ENCODE measurements at places on chromosomes 3 and 15.

GRCh38 chr3:151732861-151733260 is 866 bp upstream of the AADACL2 start:
- DNase-seq, result no peak

DNA sequence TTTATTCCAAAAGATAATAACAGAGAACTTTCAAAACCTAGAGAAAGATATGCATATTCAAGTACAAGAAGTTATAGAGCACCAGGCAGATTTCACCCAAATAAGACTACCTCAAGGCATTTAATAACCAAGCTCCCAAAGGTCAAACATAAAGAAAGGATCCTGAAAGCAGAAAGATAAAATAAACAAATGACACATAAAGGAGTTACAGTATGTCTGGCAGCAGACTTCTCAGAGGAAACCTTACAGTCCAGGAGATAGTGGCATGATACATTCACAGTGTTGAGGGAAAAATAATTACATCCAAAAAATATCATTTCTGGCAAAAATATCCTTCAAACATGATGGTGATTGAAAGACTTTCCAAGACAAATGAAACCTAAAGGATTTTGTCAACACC is 185.8 kb upstream of the POU1F1 start:
- no peak for DNase-seq

DNA sequence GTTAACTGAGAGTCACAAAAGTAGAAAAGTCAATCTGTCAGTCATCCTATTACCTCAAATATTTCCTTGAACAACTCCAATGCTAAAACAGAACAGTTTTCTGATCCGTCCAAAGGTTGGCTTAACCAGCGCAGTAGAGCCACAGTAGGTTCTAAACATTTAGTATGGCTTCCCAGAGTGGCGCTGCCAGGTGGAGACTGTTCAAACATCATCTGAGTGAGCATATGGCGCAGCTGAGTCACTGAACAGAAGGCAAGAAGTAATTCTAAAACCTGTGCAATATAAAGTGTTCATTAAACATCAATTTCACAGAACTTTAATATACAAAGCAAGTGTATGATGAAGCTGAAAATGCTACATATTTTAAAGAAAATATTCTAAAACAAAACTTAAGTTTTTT is 19.9 kb downstream of the CIP2A start:
- DNase-seq, result no peak

DNA sequence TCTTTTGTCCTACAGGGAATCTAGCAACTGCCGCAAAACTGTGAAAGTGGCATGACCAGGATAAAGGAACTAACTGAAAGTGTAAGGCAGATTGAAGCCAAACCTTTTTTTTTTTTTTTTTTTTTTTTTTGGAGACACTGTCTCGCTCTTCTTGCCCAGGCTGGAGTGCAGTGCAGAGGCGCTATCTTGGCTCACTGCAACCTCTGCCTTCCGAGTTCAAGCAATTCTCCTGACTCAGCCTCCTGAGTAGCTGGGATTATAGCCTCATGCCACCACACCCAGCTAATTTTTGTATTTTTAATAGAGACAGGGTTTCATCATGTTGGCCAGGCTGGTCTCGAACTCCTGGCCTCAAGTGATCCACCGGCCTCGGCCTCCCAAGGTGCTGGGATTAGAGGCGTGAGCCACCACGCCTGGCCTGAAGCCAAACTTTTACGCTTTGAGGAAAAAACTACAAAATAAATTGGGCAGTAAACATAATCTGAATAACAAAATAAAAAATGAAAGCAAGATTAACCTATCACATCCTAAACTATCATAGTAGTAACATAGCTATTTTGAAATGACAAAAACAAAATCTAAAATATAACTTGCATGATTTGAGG is 9.7 kb downstream of the SLTM start:
- no peak for DNase-seq

GRCh38 chr3:37492977-37493471 is 318.6 kb upstream of the LRRFIP2 start:
- peak; percentile 33 for DNase-seq

GRCh38 chr3:81776643-81777042 is 15.2 kb upstream of the GBE1 start:
- no peak for DNase-seq

DNA sequence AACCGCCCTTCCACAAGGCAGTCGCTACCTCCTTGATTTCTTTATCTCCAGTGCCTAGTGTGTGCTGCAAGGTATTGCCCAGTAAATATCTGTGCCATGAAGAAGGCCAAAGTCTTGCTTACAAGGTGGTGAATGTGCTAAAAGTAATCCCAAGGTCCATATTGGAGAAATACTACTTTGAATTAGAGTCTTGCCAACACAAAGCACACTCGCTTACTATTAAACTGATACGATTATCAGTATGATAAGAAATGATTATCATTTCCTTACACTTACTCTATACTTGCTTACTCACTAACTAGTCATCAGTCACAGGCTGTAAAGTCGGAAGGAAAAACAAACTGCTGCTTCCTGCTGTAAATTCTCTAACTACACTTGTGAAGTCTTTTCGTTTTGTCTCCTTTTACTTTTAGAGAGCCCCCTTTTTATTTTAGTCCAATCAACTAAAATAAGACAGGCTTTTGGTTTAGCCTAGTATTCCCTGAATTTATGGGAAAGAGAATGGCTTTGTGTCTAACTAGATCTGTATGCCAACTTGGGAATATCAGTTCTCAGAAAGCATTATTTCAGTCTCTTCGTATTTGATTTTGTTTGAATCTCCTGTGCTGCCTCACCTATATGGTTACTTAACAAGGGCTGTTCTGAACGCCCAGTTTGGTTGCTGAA is 107.1 kb upstream of the TSC22D2 start:
- DNase-seq, result no peak

- no peak for DNase-seq
Measured at GRCh38 chr3:11382146-11382745, 110.0 kb downstream of the ATG7 start.

- no peak for DNase-seq
Measured at GRCh38 chr15:49610157-49610918, 10.3 kb downstream of the FAM227B start.

GRCh38 chr3:108500728-108501127 is 9.7 kb downstream of the MYH15 start:
- DNase-seq, result no peak

GRCh38 chr15:27990521-27991515 is 108.3 kb downstream of the OCA2 start:
- no peak for DNase-seq

GRCh38 chr15:25790000-25790660 is 73.0 kb downstream of the ATP10A start:
- no peak for DNase-seq

- DNase-seq, result no peak
Measured at GRCh38 chr15:88635318-88635717, 3.5 kb upstream of the ISG20 start.

DNA sequence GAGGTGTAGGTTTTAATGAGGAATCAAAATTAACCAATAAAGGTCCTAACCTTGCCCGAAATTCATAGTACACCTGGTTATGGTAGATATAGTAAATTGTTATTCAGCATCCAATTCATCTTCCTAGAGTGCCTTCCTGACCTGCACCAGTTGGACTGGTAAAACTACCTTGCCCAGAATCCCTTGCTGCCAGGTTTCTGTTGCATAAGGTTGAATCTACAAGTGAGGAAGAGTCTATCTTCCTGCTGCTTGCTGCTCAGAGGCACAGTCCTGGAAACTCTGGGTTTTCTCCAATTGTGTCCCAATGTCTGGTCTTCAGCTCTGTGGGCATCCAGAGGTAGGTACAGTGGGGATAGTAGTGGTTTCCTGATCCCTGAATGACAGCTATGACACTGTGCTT is 17.3 kb downstream of the CCDC54 start:
- no peak for DNase-seq

DNA sequence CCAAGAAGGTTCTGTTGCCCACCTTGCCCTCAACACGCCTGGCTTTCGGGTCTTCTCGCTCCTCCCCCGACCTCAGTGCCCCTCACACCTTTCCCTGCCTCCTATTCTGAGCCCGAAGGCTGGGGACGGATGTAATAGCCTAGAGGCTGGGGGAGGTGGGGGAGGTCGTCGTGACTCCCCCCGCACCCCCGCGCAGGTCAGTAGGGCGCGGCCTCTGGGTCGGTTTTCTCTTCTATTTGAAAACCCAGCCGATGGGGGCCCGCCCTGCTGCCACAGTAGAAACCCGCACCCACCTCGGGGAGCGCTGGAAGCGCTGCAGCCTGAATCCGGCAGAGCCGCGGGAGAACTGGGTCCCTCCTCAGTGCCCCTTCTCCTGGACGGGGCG is 1.0 kb upstream of the RBPMS2 start:
- no peak for DNase-seq

GRCh38 chr15:69391046-69391757 is 22.9 kb upstream of the KIF23 start:
- DNase-seq, result no peak

- DNase-seq, result peak; percentile 2
Measured at GRCh38 chr15:97521381-97522285, 438.9 kb upstream of the ARRDC4 start.

DNA sequence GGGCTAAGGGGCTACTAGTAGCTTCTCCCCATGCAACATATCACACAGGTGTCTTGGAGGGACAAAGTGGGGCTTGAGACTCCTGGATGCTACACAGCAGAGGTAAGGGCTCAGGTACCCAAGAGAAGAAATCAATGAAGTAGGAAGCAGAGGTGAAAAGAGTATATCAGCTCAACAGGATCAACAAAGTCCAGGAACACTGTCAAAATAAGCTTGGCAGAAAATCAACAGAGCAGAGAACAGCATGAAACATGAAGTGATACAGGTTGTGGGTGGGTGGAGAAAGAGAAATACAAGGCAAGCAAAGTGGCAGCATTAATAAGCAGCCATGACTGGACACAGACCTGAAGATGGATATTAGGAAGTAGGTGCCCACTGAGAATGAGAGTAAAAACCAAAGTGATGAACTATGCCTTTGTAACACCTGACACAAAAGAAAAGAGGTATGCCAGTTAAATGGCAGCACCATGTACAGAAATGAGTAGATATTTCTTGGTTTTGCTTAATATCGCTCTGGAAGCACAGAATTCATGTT is 637.4 kb downstream of the FHIT start:
- DNase-seq, result no peak

GRCh38 chr3:16848007-16848406 is 36.7 kb upstream of the PLCL2 start:
- DNase-seq, result no peak

GRCh38 chr3:185595526-185595925 is 9.4 kb downstream of the SENP2 start:
- no peak for DNase-seq

GRCh38 chr3:40178012-40178594 is 131.4 kb upstream of the EIF1B start:
- no peak for DNase-seq

DNA sequence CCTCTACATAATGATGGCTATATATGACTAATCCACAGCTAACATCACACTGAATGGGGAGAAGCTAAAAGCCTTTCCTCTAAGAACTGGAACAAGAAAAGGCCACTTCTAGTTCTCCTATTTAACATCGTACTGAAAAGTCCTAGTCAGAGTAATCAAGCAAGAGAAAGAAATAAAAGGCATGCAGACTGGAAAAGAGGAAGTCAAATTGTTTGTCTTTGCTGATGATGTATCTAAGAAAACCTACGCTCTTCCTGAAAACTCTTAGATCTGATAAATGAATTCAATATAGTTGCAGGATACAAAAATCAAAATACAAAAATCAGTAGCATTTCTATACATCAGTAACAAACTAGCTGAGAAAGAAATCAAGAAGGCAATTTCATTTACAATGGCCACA is 116.9 kb downstream of the TP63 start:
- no peak for DNase-seq

- DNase-seq, result no peak
Measured at GRCh38 chr3:128464188-128464587, 2.5 kb downstream of the DNAJB8 start.

DNA sequence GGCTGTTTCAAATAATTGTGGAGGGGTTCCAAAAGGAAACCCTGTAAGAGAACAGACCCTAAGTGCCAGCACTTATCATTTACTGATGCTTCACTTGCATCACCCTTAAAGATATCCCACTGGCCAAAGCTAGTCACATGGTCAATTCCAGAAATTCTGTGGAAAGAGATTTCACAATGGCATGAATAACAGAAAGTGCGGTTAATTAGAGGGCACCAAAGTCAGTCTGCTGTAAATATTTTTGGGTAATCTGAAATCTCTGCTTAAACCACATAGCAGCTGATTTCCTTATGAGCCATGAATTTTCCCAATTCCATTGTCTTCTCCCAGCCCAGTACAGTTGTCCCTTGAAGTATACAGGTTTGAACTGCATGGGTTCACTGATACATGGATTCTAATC is 346.1 kb downstream of the SI start:
- no peak for DNase-seq

GRCh38 chr3:85164436-85164835 is 205.6 kb downstream of the CADM2 start:
- no peak for DNase-seq

DNA sequence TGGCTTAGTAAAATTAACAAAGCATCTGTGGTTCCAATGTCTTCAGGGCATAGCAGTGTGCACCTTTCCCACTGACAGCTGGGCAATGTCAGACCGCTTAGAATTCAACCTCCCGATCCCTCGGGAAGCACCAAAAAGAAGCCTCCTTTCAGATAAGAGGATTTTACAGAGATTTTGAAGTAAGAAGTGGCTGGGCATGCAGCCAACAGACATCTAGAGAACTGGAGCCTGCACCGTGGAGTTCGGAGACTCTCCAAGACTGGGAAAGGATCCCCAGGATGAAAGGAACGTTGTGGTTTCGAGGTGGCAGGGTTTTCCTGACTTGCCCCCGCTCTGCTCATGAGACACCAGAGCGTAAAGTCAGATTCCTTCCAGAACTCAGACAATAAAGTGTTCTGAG is 5.3 kb downstream of the FAM174B start:
- peak; percentile 9 for DNase-seq

- DNase-seq, result no peak
Measured at GRCh38 chr15:61659566-61660190, 400.6 kb downstream of the VPS13C start.

- no peak for DNase-seq
Measured at GRCh38 chr3:123392871-123393620, 55.8 kb downstream of the ADCY5 start.

- DNase-seq, result no peak
Measured at GRCh38 chr15:98718426-98719136, 70.2 kb downstream of the IGF1R start.

DNA sequence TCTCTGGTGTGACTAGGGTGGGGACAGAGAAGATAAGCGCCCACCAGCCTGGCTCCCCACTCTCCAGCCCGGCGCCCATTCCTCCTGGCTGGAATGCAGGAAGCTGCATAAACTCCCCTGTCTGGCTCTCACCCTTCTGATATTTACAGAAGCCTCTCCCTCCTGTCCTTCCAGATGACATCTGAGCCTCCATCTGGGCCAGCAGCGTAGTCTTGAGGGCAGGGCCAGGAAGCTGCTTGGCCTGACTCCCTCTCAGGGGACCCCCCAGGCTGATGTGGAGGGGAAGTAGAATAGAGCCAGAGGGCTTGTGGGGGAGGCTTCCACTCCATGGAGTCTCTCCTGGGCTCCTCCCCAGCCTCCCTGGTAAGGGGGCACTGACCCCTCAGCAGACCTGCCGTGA is 49.9 kb downstream of the LINGO1 start:
- no peak for DNase-seq

- peak; percentile 31 for DNase-seq
Measured at GRCh38 chr3:28286595-28286994, 45.2 kb downstream of the CMC1 start.

GRCh38 chr3:62229908-62230307 is 143.4 kb downstream of the FEZF2 start:
- no peak for DNase-seq
